Right cardiac atrium (tissue), 5 donors: ENCODE measurements at places on chromosomes 5 and 9.
A peak's percentile ranks its signal among the peaks of the same experiment; 100 is the strongest.

DNA sequence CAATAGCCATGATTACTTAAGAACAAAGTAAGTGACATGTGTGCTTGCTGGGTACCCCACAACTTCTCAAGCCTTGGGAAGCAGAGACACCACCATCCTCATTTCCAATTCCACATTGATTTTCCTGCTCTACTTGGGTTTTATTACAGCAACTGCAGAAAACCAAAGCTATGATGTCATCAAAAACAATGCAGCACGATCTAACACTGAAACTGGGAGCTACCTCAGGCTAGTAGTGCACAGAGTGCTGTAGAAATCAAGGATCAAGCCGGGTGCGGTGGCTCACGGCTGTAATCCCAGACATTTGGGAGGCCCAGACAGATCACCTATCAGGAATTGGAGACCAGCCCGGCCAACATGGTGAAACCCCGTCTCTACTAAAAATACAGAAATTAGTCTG is 174.4 kb upstream of the MSX2 start:
- DNase-seq: no peak

- no peak for DNase-seq
Observed at GRCh38 chr5:178471711-178472110, 118.5 kb downstream of the COL23A1 start.

GRCh38 chr5:96279801-96280542 is 153.1 kb downstream of the PCSK1 start:
- DNase-seq: no peak

GRCh38 chr5:8848366-8848765 is 697.5 kb downstream of the SEMA5A start:
- no peak for DNase-seq

- DNase-seq: peak; percentile 64
Observed at GRCh38 chr9:63859475-63860215, 1425.4 kb downstream of the FOXD4L5 start.

DNA sequence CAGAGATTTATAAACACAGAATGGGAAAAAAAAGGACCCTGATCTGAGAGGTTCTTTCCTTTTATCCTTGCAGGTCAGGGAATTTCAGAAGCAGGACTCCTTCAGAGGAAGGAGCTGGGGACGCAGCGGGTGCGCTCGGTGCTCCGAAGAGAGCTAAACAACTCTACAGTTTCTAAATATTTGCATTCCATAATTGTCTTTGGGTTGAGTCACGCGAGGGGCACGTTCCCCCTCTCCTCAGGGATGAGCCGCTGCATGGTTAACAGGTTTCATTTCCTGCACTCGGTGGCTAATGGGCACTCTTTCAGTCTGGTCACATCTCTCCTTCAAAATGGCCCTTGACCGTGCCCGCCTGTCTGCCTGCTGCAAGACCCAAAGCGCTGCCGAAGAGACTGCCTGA is 165.0 kb upstream of the HMHB1 start:
- no peak for DNase-seq

DNA sequence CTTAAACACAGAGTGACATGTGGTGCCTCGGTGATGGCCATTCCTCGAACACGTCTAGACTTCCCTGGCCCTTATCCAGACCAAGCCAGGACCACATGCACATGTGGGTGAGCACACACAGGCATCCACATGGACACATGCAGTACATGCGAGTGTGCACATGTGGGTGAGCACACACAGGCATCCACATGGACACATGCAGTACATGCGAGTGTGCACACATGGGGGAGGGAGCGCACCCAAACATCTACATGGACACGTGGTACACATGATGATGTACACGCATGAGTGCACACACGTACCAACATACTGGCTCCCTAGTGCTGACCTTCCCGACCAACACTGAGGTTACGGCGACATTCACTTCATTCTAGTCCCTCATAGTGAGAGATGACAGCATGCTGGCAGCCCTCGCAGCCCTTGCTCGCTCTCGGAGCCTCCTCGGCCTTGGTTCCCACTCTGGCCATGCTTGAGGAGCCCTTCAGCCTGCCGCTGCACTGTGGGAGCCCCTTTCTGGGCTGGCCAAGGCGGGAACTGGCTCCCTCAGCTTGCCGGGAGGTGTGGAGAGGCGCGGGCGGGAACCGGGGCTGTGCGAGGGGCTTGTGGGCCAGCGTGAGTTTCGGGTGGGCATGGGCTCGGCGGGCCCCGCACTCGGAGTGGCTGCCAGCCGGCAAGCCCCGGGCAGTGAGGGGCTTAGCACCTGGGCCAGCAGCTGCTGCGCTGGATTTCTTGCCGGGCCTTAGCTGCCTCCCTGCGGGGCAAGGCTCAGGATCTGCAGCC is 186.8 kb downstream of the HSPA4 start:
- no peak for DNase-seq

DNA sequence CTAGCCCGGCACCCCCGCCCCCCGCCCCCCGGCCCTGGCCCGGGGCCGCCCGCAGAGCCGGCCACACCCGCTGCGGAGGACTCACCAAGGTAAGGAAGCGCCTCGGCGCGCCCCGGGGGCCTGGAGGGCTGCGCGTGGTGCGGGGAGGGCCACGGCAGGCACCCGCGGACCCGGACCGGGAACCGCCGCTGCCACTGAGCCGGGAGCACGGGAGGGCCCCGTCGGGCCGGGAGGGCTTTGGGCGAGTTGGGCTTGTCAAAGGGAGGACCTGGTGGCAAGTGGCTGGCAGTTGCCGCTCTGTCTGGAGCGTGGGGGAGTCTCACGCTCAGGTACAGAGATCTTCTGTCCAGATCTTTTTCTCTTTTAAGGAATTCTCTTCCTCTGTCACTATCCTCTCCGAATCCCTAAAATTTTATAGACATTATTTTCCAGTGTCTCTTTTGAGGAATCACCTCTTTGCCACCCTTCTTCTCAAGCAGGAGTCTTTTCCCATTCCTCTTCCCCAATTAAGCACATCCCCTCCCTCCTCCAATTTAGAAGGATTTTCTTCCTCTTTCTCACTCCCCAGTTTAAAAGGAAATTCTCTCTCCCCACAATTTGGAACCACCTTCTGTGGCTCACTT is 11.3 kb upstream of the LHX2 start:
- DNase-seq: no peak
